Activated naive CD4-positive, alpha-beta T cell (primary cell): ENCODE measurements at places on chromosomes 1 and 21.

DNA sequence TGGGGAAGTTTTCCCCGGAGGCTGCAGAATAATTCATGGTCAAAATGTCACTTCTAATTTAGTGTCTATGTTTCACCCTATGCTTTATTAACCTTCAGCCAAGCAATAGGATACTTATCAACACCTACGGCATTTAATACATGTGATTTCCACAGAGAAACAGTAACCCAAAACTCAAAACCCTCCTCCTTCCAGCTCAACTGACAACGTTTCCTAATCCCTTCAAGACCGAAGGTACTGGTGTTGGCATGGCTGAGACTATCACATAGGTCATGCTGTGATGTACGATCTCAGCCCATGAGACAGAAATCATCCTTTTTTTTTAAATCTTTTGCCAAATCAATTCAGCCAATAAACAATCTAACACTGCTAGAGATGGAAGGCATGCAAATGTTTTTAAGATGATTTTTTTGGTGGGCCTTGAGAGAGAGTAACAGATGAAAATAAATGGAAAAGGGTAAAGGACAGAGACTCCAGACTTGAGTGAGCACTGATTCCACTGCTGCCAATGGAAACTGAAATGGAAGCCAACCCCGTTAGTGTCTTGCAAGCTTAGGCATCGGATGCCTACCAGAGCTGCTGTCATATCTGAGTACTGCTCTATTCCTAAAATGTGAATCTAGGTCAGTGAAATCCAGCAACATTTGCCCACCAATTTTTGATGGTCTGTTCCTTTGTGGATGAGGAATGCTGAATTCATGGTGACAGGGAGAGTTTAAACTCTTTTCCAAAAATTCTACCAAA, 63.4 kb upstream of the BCL10 start:
- DNase-seq = no peak

- DNase-seq = no peak
Observed at GRCh38 chr1:226586650-226587422, 38.3 kb downstream of the STUM start.

- DNase-seq = no peak
Observed at GRCh38 chr1:198865319-198865718, 226.5 kb downstream of the PTPRC start.

DNA sequence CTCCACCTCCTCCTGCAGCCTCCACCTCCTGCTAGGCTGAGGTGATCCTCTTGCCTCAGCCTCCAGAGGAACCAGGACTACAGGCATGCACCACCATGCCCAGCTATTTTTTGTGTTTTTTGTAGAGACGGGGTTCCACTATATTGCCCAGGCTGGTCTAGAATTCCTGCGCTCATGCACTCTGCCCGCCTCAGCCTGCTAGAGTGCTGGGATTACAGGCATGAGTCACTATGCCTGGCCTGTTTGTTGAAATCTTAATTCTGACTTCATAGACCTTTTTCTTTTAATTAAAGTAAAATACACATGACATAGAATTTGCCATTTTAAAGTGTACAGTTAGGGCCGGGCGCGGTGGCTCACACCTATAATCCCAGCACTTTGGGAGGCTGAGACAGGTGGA, 42.7 kb downstream of the FAAP20 start:
- DNase-seq = no peak

DNA sequence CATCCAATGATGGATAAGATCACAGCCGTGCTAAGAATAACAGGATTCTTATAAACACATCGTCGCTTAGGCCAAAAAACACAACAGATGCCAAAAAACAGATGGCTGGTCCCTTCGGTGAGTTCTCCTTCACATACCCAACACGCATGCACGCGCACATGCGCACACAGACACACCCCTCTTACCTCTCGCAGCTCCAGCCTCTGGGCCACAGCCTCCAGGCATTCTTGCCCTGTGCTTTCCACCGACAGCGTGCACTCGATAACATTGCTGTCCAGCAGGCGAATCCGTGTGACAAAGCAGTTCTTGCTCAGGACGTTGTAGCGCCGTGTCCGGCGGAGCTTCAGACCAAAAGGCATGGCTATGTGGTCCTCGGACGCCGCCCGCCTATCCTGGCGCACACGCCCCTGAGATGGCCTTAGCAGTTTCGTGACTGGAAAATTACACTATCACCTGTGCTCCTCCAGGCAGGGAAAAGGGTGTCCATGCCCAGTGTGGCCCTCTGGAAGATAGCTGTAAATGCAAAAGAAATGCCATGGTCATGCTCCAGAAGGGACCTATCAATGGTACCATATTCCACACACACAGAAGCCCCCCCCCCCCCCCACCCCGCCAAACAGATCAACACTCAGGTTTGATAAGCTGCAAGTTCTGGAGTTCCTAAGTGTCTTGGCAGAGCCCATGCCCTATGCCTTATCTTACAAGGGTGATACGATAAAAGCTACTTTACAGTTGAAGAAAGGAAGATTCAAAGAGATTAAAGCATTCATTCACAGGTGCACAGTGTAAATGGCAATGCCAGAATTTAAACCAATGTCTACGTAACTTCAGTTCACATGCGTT, 86.7 kb downstream of the PTPN14 start:
- DNase-seq = no peak
